CD4-positive, alpha-beta T cell treated with Interleukin-21 for 1 hour (primary cell): ENCODE measurements at places on chromosomes 16 and 17.

DNA sequence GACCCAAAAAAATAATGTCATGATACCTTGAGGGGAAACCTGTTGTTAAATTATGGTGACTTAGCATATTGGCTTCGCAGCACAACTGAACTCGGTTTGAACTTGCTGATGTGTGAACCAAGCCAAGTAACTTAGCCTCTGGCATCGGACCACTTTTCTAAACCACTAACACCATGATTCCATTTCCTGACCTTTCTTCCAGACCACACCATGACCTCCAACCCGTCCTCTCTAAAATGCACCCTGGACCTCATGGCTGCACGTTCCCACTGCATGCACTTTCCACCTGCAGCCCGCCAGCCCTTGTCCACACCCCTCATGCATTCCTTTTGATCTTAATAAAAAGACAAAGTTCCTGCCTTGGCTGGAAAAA, 29.3 kb downstream of the DYNLRB2 start:
- no peak for DNase-seq

DNA sequence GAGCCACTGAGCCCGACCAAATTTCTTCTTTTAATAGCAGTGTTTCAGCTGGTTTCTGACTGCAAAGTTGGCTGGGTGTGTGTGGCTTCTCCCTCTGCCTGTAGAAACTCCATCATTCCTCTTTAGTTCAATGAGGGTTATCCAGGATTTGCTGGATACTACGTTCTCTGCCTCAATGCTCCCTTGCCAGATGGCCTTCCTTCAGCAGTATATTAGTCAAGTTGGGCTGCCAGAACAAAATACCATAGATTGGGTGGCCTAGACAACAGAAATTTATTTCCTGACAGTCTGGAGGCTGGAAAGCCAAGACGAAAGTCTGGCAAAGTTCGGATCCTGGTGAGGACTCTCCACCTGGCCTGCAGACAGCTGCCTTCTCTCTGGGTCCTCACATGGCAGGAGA, 103.7 kb downstream of the NOG start:
- no peak for DNase-seq

GRCh38 chr16:68548947-68549346, 9.9 kb downstream of the ZFP90 start:
- DNase-seq, result peak; percentile 39

DNA sequence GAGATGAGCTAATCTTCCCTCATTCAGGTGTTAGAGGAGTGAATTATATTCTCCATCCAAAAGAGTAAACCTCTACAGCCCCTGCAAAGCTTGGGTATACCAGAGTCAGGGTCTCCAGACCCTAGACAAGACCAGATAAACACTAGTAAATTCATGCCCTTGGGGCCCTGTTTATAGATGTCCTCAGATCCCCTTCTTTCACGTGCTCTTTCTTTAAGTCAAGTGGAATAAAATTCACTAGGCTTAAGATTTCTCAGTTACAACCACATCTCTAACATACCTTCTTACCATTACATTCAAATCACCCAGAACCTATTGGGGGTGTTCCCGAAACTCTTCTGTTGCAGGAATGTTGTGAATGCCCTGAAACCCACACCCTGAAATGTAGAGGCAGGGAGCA, 2.2 kb upstream of the C17orf58 start:
- DNase-seq, result no peak

DNA sequence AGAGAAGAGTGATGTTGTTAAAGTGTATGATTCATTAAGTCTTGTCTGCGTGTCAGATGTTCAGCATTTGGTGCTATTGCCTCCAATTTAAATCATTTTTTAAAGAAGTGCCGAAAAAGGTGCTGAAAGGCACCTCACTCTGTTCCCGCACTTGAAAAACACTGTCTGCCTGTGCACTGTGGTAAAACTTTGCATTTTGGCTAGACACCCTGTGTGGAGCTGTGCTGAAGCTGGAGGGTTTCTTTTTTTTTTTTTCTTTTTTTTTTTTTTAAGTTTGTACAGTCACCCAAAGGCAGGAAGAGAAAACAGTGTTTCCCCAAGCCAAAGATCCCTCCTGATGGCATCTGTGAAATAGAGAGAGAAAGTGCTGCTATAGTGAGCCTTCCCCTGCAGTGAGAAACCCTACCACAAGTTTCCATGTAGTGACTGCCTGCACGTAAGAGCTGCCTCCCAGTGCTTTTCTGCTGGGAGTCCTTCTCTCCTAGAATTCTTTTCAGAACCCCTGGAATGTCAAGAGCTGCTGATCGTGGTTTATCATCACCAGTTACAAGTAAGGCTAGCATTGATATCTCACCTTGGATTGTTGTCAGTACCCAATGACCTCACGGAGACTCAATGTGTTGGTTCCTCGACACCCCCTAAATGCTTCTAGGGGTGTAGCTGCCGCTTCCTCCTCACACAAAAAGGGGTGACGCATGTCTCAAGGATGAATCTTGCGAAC, 116.0 kb upstream of the SOX9 start:
- no peak for DNase-seq

DNA sequence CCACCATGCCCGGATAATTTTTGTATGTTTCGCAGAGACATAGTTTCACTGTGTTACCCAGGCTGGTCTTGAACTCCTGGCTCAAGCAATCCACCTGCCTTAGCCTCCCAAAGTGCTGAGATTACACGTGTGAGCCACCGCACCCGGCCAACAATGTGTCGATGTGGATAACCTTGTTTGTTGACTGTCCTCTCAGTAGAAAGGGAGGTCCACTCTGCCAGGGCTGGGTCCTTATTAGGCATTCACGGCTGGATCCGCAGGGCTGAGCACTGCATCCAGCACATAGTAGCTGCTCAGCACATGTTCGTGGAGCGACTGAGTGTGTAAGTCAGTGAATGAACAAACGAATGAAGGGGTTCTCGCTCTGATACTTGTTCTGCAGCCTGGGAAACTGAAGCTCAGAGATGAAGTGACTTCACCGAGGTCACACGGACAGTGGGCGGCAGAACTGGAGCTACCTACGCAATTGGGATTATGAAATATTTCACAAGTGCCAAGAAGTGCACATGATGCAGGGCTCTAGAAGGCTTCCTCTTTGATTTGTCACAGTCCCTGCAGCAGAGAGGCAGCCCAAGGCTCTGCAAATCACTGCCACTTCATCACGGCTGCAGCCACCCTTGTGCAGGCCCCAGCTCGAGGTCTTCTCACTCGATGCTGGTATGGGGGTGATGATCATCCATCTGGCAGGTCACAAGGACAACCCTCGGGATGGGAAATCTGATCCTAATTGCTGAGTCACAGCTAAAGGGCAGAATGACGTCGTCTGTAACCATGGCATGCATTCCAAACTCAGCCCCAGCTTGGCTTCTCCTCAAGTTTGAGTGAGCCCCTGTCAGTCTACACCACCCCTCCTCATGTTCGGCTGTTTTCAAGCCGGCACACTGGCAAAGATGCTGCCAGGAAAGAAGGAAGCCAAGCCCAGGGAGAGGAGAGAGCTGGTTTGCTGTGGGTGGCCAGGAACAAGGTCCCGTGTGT, 28.0 kb upstream of the SNN start:
- peak; percentile 23 for DNase-seq

GRCh38 chr16:85210423-85211169, 98.3 kb upstream of the CIBAR2 start:
- no peak for DNase-seq

DNA sequence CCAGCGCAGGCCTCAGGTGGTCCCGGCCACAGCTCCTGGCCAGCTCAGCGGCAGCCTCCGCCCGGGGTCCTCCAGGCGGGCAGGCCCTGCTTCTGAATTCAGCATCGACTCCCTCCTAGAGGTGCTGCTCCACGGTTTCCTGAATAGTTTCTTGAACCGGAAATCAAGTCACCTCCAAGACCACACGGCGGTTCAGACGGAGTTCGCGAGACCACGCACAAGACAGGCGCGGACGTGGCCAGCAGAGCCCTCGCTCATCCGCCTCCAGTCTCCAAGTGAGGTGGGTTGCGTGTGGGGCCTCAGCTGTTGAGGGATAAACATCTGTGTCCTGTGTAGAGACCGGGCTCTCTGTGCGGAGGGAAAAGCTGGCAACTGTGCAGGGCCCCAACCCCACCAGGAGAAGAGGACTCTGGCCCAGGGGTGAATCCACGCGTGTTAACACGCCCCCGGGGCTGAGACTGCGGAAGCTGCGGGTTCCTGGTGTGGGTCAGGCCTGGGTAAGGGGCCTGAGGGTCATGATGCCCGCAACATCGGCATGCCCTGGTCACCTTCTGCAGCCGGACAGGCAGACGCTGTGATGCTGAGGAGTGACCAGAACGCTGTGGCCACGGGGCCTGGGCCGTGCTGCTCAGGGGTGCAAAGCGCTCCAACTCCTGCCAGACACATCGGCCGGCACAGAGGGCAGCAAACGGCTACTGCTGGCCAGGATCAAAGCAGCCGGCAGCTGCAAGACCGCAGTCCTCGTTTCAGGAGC, 55.0 kb upstream of the METRNL start:
- DNase-seq, result no peak

- DNase-seq, result no peak
These were observed 9.2 kb downstream of the SUMO2 start for GRCh38 chr17:75173526-75173925.

DNA sequence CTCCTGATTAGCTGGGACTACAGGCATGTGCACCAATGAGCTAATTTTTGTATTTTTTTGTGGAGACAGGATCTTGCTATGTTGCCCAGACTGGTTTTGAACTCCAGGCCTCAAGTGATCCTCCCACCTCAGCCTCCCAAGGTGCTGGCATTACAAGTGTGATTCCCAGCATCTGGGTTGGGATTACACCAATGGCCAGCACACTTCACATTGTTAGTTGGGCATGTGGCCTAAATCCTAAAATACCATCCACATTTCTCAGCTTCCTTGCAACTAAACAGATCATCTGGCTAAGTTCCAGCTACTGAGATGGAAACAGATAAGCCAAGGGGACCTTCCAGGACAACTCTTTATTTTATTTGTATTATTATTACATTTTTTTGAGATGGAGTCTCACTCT, 9.9 kb downstream of the RABEP2 start:
- no peak for DNase-seq

DNA sequence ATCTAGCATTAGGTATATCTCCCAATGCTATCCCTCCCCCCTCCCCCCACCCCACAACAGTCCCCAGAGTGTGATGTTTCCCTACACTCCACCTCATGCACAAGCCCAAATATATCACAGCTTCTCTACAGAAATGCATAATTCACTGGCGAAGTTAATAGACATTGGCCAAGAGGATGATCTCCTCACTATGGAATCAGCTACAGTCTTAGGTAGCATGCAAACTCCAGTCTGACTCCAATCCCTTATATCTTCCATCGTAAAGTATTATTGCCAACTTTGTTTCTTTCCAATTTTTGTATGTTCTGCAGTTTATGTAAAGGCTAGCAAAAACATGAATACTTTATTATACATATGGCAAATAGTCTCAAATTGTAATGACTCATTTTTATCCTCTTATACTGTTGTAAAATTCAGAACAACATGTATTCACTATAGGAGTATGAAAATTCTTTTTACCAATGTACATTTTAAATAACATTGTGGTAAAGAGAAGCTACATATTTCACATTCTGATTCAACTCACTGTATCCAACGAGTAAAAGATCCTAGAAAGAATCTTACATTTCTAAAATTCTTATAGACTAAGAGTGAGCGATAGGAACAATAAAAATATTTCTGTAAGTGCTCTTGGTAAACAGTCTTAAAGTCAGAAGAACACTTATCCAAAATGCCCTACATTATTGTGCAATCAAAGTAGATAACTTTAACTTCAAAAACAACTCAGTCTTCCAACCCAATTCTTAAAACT, 871 bp downstream of the ABCA8 start:
- DNase-seq, result no peak

GRCh38 chr17:29390851-29391631, 878 bp downstream of the TAOK1 start:
- peak; percentile 19 for DNase-seq

- no peak for DNase-seq
These were observed 38.6 kb upstream of the PMFBP1 start for GRCh38 chr16:72210555-72210954.

DNA sequence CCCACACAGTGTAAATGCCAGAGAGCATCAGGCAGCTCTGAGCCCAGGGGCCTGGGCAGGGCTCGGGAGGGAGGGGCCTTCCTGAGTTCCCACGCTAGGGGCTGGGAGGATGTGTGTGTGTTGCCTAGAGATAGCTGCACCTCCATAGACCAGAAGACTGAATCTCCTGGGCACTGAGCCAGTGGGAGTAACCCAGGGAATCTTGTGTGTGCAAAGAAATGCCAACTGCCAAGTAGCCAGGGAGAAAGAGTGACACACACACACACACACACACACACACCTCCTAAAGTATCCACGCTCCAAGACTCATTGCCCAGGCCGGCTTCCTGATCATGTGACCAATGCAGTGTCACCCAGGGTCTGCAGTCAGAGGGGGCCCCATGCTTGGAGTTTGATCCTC, 166.2 kb upstream of the RPL38 start:
- no peak for DNase-seq

- DNase-seq, result no peak
These were observed 677 bp downstream of the P2RX1 start for GRCh38 chr17:3915581-3915994.

DNA sequence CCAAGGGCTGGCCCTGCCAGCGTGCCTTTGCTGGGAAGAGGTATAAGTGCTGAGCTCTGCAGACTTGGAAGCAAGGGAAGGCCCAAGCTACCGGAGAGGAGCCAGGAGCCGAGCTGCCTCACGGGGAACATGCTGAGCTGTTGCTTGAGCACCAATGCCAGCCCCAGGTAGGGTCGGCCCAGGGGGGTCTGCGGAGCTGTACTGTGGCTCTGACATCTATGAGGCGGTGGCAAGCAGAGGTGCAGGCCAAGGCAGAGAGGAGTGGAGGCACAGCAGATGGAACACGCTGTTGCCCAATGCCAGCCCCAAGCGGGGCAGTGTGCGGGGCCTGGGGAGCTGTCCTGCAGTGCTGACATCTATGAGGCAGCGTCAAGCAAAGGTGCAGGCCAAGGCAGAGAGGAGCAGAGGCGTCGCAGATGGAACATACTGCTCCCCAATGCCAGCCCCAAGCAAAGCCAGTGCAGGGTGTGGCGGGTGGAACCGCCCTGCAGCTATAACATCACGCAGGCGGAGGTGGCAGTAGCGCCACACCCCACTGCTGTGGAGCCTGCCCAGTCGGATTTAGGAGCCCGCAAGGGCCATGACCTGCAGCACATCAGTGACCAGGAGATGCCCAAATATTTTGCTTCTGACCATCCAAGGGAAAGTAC, 10.0 kb downstream of the GGA2 start:
- no peak for DNase-seq

- DNase-seq, result peak; percentile 36
These were observed 114.5 kb upstream of the CHMP6 start for GRCh38 chr17:80876950-80877728.

GRCh38 chr17:32158870-32159585, 16.7 kb downstream of the RHOT1 start:
- DNase-seq, result no peak

DNA sequence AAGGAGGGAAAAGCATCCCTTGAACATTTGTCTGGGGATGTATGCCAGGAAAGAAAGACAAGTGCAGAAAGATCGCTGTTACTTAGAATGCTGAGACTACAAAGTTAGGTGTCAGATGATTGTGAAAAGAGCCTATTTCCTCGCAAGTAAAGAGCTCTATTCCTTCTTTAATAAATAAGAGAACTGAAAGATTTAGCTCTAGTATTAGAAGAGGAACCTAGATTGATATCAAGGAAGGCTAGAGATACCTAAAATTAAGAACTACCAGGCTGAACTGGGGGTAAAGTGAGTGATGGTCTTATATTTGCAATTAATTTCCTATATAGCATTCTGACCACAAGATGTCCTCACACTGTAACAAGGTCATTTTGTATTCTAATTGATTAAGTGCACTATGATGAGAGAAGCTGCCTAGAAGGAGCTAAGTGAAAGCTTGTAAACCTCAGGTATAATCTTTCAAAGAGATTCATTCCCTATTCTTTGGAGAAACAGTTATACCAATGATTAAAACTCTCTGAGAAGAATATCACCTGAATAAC, 62.3 kb downstream of the SSH2 start:
- peak; percentile 4 for DNase-seq

GRCh38 chr17:55898195-55898594, 147.3 kb downstream of the PCTP start:
- no peak for DNase-seq
